ENCODE measurements at places on chromosomes 3 and 15.

DNA sequence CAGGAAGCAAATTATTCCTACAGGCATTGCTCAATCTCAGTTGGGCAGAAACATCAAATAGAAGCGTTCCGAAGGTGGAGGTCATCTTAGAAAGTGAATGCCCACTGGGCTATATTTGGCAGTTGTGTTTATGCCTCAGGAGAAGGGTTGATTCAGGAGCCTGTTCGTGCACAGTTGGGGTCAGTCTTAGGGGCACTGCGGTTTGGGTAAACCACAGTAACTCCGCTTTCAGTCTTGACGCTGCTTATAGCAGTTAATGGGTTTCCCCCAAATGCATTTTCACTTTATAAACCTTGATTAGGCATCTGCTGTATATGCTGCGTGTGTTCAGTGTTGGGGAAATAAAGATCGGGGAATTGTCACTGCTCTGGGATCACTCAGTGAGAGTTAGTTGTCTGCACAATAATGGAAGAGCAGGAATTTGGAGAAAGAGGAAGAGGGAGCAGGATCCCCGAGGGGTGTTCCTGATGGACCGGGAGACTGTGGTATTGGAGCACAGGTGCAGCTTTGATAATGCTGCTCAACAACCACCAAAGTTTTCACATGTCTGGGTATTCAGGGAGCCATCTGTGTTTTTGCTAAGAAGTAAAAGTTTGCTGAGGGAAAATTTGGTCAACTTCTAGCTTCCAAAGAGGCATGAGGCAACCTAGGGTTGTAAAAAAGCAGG lies 124.3 kb upstream of the EIF1B start:
- no peak for ATAC-seq

GRCh38 chr3:23741036-23741706 lies 64.6 kb upstream of the UBE2E1 start:
- no peak for ATAC-seq

- ATAC-seq: no peak
These were observed 12.6 kb downstream of the HAPLN3 start for GRCh38 chr15:88882785-88883184.

DNA sequence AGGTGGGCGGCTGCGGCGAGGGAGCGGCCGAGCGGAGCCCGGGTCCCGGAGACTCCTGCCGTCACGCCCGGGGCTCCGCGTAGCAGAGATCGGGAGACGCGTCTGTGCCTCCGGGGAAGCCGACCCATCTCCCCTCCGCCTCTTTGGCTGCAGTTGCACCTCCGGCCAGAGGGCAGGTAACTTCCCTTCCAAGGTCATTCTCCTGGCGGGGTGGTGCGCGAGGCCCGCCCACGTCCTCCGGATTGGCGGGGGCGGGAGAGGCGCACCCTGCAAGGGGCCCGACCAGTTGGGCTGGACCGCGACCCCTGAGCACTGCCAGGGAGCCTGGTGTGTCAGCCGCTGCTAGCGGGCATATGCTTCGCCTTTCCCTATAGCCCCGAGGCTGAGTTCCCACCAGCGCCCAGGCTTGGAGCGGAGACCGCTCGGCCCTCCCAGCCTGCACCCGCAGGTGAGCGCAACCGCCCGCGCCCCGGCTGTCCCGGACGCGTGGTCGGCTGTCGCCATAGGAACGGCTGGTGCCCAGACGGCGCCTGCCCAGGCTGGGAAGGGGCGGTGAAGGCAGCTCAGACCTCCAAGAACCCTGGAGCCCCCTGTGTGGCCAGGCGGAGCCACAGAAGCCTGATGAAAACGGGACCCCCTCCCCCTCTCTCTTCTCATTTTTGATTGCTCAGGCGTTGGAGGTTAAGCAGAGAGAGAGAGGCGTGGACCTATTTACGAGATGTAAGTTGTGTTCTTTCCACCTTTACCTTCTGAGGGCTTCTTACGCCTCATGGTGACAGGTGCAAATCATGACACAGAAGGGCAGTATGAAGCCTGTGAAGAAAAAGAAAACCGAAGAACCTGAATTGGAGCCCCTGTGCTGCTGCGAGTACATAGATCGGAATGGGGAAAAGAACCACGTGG lies 453 bp downstream of the ZDHHC23 start:
- peak; percentile 47 for ATAC-seq

GRCh38 chr15:78082106-78082742 lies 4.7 kb upstream of the TBC1D2B start:
- no peak for ATAC-seq

DNA sequence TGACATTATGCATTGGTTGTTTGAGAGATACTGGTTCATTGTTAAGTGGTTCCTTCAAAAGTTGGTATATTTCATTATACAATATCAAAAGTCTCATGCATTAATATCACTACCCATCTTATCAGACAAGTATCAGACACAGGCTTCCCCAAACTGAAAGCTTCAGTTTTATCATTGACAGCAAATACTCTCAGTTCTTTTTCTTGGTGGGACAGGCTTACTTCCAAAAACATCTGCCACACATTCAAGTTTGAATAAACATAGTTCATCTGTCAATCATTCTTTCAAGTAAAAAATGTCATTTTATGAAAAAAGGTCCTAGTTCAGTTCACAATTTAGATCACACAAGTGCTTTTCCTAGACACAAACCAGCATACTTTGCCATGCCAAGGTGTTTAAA lies 280.0 kb upstream of the TRIM42 start:
- no peak for ATAC-seq

DNA sequence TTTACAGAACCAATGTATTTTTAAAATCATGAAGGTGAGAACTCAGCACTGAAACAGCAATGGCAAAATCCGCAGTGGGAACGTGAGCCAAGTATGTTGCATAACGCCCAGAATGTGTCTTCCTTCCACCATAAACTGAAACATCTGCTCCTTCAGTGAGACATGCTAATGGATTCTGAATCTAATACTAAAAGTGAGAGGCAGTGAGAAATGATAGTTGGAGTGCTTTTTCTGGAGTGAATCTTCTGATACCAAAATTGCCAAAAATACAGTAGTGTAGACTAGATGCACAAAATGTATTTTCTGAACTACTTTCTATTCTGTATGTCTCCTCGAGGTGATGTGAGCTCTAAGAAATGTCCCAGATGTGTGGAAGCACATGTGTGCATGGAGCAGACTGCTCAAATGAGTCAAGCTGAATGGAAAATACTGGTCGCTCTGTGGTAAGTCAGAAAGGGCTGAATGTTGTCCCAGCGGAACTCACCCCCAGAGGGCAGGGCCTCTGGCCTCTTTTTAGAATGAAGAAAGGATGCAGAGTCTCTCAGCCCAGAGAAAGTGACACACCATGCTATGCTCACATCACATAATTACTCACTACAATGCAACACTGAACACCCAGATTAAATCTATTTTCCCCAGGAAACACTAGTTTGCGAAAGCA lies 73.0 kb downstream of the ATP10A start:
- peak; percentile 90 for ATAC-seq

- ATAC-seq: no peak
These were observed 347.3 kb downstream of the CNTN3 start for GRCh38 chr3:74267131-74267530.

GRCh38 chr3:67349551-67350174 lies 304.7 kb downstream of the SUCLG2 start:
- ATAC-seq: peak; percentile 87

GRCh38 chr15:90907051-90907660 lies 4.1 kb downstream of the MAN2A2 start:
- ATAC-seq: no peak

GRCh38 chr3:191962324-191962723 lies 501.4 kb downstream of the PYDC2 start:
- no peak for ATAC-seq

- no peak for ATAC-seq
These were observed 32.3 kb downstream of the XXYLT1 start for GRCh38 chr3:195238586-195239118.

GRCh38 chr15:58650102-58650501 lies 99.4 kb downstream of the ADAM10 start:
- no peak for ATAC-seq

DNA sequence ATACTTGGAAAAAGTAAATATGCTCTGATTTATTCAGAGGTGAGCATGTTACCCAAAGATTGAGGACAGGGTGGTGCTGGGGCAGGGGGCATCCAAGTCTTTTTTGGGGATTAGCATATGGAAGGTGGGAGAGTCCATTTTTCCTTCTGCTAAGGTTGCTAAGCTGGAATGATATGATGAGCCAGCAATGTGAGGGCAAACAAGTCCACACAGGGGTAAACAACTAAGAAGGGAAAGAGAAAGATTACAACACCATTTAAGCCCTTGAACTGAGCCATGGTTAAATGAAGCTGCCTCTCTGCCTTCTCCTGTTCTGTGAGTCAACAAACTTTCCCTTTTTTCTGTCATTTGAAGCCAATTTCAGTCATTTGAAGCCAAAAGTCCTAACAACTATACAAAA lies 89.0 kb downstream of the RPL22L1 start:
- no peak for ATAC-seq

- no peak for ATAC-seq
These were observed 385.6 kb downstream of the SHQ1 start for GRCh38 chr3:72462595-72463011.

GRCh38 chr15:29348336-29348914 lies 78.8 kb upstream of the NSMCE3 start:
- ATAC-seq: no peak

DNA sequence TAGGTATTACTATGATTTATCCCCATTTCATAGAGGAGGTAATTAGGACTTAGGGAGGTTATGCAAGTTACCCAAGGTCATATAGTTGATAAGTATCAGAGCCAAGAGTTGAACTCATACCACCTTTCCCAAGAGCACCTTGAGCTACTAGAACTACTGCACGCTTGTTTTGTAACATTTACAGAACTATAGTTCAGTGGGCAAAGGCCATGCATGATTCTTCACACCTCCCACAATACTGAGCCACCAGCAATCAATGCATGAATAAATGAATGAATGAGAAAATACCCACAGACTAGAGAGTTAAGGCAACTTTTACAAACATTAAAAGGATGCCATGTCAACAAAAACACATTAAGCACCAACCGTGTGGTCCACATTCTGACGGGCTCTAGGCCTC lies 46.8 kb downstream of the LIPC start:
- no peak for ATAC-seq

DNA sequence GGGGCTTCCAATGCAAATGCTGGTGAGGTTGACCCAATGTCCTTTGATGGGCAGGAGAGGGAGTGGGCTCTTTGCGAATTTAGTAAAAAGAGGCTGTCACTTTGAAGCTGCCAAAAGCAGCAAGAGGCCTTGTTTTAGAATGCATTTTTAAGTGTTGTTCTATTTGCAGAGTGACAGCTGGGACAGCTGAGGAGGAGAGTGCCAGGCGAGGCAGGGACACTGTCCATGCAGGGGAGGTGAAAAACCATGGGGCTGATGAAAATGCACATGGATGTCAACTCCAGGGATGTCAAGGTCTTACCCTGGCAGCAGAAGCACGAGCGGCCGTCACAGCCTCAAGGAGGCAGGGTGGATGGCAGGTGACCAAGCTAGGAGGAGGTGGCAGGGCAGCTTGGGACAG lies 279.8 kb downstream of the ADAMTS17 start:
- ATAC-seq: no peak

DNA sequence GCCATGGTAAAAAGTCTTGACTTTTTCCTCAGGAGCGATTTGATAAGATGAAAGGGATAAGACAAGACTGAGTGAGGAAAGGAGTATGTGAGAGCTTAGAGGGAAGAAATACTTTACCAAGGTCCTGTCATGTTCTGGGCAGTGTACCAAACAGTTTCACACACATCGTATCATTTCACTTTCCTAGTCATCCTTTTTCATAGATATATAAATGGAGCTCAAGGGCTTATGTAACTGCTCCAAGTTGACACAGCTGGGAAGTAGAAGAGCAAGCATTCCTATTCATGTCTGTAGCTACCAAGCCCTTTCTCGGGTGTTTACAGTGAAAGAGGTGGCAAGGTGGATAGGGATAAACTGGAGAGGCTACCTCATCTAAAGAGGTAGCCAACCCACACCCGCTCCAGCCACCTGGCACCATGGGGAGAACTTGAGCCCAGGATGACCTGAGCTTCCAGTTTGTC lies 57.4 kb downstream of the MRPS25 start:
- ATAC-seq: no peak

DNA sequence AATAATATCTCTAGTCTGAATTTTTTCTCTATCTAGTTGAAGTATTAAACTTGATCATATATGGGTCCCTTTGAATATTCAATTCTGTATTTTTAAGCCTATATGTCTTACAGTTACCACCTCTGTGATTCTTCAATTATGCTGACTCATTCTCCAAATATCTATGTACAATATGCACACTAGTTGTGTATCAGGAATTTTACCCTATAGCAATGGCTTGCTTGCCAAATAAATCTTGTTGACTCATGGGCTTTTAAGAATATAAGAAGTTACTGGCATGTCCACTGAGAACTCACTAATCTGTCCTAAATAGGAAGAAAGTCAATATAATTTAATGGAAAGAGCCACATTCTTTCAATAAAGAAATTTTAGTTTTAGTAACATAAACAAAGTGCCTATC lies 656.3 kb downstream of the RBMS3 start:
- no peak for ATAC-seq

- no peak for ATAC-seq
These were observed 190.2 kb downstream of the KLF13 start for GRCh38 chr15:31516874-31517273.

DNA sequence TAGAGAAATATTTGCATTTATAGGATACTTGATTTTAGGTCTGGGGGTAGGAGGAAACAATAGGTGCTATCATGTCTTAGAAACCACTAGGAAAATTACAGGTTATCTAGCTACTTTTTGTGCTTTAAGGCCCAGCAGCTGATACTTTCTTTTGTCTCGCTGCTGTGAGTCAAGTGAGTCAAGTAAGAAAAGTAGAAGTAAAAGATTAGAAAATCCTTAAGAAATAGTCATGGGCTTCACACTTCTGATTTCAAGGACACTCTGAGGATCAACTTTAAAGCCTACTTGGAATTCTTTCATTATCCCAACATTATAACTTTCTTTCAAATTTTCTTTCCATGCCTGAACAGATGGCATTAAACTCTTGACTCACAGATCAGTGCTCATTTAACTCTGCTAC lies 95.2 kb upstream of the RBMS3 start:
- ATAC-seq: no peak

- no peak for ATAC-seq
These were observed 228.6 kb downstream of the ZNF621 start for GRCh38 chr3:40753291-40753770.

DNA sequence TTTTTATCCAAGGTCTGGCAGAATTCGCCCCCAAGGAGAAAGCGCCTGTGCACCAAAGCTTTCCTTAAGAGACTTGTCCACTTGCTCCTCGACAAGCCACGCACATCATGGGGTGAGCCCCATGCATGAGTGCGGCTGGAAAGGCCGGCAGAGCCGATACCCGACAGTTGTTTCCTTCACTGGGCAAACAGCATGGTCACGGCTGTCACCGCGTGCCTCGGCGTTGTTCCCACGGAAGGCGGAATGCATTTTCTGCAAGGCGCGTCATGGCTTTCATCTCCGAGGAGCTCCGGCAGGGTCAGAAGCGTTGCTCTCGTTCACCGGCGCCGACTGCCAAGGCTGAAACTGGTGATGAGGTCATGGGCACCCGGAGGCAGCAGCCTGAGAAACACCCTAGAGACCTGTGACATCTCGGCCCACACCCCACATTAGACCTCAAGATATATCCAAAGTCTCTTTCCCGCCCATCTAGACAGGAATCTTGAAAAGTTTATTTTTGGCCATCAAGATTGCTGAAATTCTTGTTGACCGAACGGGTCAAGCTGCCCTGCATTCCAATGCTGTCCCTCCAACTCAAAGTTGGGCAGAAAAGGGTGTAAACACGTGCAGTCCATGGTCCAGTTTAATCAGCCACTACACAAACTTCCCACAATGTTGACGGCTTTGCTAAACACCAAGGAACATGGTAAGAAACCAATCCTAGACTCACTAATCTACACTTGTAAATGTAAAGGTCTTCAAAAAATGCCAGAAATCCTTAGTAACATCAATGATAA lies 604 bp upstream of the TJP1 start:
- ATAC-seq: no peak

Measured in activated CD4-positive, CD25-positive, alpha-beta regulatory T cell treated with anti-CD3 and anti-CD28 coated beads, Interleukin-2, amount 50 U/mL, for 24 hours (primary cell).